ENCODE measurements at places on chromosomes 1 and 21. TPM values are rescaled to one million over a fixed set of nuclear protein-coding genes. Genes with fewer than 3 reads are reported as not detected.
A peak's percentile ranks its signal among the peaks of the same experiment; 100 is the strongest.

DNA sequence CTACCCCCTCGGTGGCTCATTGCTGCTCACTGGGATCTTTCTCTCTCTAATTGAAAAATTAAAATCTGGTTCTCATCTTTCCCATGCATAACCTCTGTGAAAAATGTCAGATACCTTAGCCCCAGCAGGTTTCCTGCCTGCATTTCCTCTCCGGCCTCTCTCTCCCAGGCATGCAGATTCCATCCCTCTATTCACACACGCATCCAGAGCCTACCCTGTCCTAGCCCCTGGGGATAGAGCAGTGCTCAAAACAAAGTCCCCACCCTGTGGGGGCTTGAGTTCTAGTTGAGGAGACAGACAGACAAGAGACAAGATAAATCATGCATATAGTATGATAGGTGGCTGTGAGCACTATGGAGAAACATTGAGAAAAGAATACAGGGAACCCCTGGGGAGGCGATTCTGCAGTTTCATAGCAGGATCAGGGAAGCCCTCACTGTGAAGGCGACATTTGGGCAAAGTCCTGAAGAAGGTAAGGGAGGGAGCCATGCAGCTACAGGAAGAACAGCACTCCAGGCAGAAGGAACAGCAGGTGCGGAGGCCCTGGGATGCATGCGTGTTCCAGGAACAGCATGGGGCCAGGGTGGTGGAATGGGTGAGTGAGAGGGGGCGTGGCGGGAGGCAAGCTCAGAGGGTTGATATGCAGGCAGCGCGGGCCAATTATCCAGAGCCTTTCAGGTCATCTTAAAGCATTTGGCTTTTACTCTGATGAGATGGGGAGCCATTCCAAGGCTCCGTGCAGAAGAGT, 3.5 kb upstream of the BSND start:
- peaks cover 21% of the 10 kb centered on the region for H3K4me1 ChIP-seq
- H3K36me3 ChIP-seq: no peaks in the 10 kb centered on the region
- no peak overlapping the region for H3K4me3 ChIP-seq
- H3K27ac ChIP-seq: peak overlapping the region; percentile 26
- H3K27me3 ChIP-seq: peaks cover 15% of the 10 kb centered on the region

DNA sequence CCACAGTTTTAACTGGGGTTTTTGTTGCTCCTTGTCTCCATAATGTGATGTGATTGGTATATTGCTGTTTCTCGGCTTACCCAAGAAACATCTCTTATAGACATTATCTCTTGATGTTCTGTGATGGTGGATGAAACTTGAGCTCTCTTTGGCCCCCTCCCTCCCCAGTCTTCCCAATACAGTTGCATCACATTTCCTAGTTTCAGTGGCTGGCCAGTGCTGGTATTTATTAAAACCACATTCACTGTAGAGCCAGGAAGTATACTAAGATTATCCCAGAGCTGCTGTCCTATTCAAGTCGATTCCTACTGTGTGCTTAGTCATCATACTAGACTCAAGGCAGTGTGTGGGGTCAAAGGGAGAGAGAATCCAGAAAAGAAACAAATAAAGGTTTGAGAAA, 244.4 kb downstream of the KAZN start:
- H3K36me3 ChIP-seq: no peaks in the 10 kb centered on the region
- no peak for DNase-seq
- no peak overlapping the region for H3K27ac ChIP-seq

DNA sequence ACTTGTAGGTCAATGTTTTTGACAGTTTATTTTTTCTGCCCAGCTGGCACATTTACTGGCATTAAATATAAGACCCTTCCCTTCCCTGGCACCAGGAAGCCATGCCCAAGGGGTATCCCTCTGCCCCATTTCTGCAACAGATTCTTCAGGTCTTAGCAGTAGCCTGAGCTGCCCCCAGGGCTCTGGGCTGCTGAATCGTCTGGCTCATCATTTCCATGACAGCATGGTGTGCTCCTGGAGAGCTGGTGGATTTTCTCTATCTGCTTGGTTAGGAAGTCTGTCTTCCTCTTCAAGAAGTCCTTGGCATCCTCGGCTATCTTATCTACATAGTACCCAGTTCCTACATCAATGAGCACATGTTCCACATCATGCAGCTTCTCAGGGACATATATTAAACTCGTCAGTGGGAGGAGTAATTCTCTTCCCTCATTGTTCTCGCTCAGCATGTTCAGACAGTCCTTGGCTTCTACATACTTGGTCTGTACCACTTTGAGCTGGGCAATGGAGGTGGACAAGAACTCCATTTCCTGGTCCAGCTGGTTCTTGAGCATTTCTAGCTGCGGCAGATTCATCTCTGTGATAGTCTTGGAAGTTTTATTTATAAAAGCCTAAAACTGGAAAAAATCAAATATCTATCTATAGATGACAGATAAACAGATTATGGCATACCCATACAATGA, 23.5 kb downstream of the MIA3 start:
- no peak overlapping the region for H3K27ac ChIP-seq
- peaks cover 10% of the 10 kb centered on the region for H3K4me1 ChIP-seq
- no peak overlapping the region for H3K4me3 ChIP-seq
- no peaks in the 10 kb centered on the region for H3K27me3 ChIP-seq
- no peak for DNase-seq
- peaks cover 4% of the 10 kb centered on the region for H3K36me3 ChIP-seq

GRCh38 chr1:185634704-185635103, 99.5 kb upstream of the HMCN1 start:
- no peaks in the 10 kb centered on the region for H3K27me3 ChIP-seq
- no peak for DNase-seq
- H3K4me3 ChIP-seq: no peak overlapping the region
- no peaks in the 10 kb centered on the region for H3K4me1 ChIP-seq
- no peak overlapping the region for H3K27ac ChIP-seq

- no peaks in the 10 kb centered on the region for H3K36me3 ChIP-seq
- no peaks in the 10 kb centered on the region for H3K27me3 ChIP-seq
- peaks cover 7% of the 10 kb centered on the region for H3K4me1 ChIP-seq
- DNase-seq: peak; percentile 15
- no peak overlapping the region for H3K4me3 ChIP-seq
- no peak overlapping the region for H3K27ac ChIP-seq
These were observed 1.7 kb downstream of the ASPM start for GRCh38 chr1:197144570-197145325.

PTGFRN gene
- 0.79 TPM for total RNA-seq

DNA sequence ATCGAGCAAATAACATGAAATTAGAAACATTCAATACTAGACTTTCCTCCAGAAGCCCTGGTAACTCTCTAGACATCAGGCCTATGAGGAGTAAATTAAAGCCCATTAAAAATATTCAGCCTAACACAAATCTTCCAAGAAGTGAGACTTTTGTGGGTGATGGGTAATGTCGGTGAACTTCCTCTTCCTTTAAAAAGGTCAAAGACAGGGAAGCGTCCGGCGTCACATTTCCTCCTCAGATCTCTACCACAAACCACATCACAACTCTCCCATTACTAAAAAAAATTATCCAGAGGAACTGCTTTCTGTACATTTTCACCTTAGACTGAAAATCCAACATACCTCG, 1.4 kb downstream of the EIF4G3 start:
- no peaks in the 10 kb centered on the region for H3K36me3 ChIP-seq
- H3K27me3 ChIP-seq: no peaks in the 10 kb centered on the region
- DNase-seq: peak; percentile 75
- peak overlapping the region; percentile 89 for H3K27ac ChIP-seq
